ENCODE measurements at places on chromosomes 7 and 10. TPM values are rescaled to one million over a fixed set of nuclear protein-coding genes. Genes with fewer than 3 reads are reported as not detected.
A peak's percentile ranks its signal among the peaks of the same experiment; 100 is the strongest.

DNA sequence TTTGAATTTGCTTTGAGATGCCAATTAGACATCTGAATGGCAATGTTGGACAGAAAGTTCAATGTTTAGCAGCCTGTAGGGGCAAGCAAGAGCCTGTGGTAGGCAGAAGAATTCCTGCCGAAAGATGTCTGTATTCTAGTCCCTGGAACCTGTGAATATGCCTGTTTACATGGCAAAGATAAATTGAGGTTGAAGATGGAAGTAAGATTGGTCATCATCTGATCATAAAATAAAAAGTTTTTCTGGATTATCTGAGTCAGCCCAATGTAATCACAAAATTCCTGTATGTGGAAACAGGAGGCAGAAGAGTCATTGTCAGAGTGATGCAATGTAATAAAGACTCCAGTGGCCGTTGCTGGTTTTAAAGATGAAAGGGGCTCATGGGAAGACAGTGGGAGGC, 430.5 kb downstream of the MDFIC start:
- no peak for DNase-seq
- H3K27me3 ChIP-seq: no peaks in the 10 kb centered on the region
- H3K4me1 ChIP-seq: no peaks in the 10 kb centered on the region
- no peaks in the 10 kb centered on the region for H3K36me3 ChIP-seq

DNA sequence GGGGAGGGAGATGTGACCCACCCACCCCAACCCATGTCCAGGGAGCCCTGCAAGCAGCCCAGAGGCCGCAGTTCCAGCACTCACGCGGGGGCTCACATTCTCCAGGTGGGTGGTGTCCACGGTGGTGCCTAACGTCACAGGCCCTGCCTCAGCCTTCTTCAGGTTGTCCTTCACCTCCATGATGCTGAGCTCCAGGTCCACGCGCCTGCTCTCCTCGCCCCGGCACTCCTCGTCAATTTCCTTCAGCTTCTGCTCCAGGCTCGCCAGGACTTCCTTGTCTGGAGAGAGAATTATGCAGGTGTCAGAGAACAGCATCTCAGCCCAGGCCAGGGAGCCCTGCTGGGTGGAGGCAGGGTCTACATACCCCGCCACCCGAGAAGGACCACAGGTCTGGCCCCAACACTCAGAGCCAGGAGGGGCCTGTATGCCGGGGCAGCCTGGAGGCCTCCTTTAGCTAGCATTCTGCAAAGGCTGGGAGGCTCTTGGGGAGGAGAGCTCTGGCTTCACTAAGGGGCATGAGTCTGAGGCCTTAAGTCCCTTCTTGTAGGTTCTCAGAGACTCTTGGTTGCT, 58.2 kb downstream of the VWA2 start:
- no peak overlapping the region for H3K4me3 ChIP-seq
- no peaks in the 10 kb centered on the region for H3K27me3 ChIP-seq
- DNase-seq: no peak
- peaks cover 28% of the 10 kb centered on the region for H3K36me3 ChIP-seq
- H3K27ac ChIP-seq: no peak overlapping the region
- H3K4me1 ChIP-seq: no peaks in the 10 kb centered on the region

Gene ADAM12
- 1.2 TPM for total RNA-seq

DNA sequence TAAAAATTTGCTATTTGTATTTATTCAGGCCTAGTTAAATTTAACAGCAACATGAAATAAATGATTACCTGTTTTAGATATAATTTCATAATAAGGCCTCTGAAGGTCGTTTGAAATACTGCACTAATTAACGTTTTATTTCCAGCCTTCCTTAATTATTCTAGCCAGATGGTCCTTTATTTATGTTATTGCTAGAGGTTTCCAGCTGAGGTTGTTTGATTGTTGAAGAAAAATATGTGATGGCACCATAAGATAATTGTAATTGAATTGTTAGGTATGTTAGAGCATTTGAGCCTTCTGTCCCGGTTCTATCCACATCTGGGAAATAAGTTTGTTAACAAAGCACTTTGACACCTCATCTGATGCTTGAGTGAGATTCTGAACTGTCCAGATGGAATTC, 556.1 kb downstream of the ATRNL1 start:
- no peaks in the 10 kb centered on the region for H3K36me3 ChIP-seq
- H3K27ac ChIP-seq: no peak overlapping the region
- H3K4me1 ChIP-seq: no peaks in the 10 kb centered on the region
- H3K4me3 ChIP-seq: no peak overlapping the region

Gene FEZF1
- total RNA-seq: not detected

GRCh38 chr10:99375426-99375825, 46.3 kb downstream of the CNNM1 start:
- H3K4me1 ChIP-seq: no peaks in the 10 kb centered on the region
- no peak overlapping the region for H3K4me3 ChIP-seq
- no peaks in the 10 kb centered on the region for H3K36me3 ChIP-seq
- H3K27me3 ChIP-seq: no peaks in the 10 kb centered on the region
- no peak for DNase-seq
- no peak overlapping the region for H3K27ac ChIP-seq

- H3K4me1 ChIP-seq: no peaks in the 10 kb centered on the region
- no peaks in the 10 kb centered on the region for H3K27me3 ChIP-seq
- DNase-seq: no peak
- H3K36me3 ChIP-seq: no peaks in the 10 kb centered on the region
- H3K4me3 ChIP-seq: no peak overlapping the region
- no peak overlapping the region for H3K27ac ChIP-seq
Observed at GRCh38 chr7:127021019-127021738, 231.6 kb downstream of the GRM8 start.

GRCh38 chr10:119725517-119725827, 378 bp upstream of the INPP5F start:
- H3K4me3 ChIP-seq: peak overlapping the region; percentile 73
- peak overlapping the region; percentile 97 for H3K27ac ChIP-seq
- peaks cover 27% of the 10 kb centered on the region for H3K4me1 ChIP-seq
- DNase-seq: no peak
- H3K36me3 ChIP-seq: no peaks in the 10 kb centered on the region

DNA sequence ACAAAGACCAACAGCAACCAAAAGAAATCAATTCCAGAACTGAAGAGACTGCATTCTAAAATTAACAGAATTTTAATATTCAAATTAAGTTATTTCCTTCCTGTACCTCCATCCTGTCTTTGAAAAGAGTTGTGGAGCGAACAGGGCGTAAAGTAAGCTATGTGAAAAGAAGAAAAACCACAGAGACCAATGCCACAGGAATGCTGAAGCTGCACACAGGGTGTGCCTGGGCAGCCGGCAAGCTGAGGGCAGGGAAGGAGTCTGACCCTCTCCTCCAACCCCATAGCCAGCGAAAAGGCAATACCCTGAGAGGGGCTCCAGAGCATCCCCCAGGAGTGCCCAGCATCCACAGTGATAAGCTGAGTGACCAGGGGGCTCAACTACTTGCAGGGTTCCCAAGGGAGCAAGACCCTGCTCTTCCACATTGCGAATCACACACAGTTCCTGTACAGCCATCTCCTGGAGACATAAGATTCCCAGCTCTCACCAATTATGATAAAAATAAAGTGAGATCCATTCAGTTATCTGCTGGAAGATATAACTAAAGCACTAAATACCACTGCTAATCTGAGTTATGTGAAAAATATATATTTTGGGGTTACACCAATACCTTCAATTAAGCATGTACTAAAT, 93.8 kb downstream of the PARD3 start:
- H3K27me3 ChIP-seq: no peaks in the 10 kb centered on the region
- no peak overlapping the region for H3K27ac ChIP-seq
- no peaks in the 10 kb centered on the region for H3K4me1 ChIP-seq

DNA sequence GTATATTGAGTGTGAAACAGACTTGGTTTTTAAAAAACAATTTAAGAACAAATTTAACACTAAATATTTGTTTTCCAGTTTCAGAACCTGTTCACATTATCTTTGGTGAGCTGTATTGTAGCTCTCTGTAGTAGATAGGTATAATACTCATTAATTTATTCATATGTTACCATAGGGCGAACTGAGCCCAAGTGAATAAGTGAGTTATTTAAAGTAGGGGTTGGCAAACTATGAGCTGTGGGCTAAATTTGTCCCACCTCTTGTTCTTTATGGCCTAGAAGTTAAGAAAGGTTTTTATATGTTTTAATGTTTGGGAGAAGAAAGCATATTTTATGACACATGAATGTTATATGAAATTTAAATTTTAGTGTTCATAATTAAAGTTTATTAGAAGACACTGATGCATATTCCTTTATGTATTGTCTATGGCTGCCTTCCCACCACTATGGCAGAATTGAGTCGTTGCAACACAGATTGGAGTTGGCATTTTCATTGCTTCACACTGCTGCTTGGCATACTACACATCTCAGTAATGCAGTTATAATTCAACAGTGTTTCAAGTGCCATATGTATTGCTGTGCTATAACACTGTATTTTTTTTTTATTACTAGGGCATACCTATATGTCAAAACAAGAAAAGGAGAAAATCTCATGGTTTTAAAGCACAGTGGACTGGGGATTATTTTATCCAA, 146.5 kb downstream of the ADK start:
- DNase-seq: no peak
- H3K27me3 ChIP-seq: no peaks in the 10 kb centered on the region
- no peak overlapping the region for H3K27ac ChIP-seq
- no peak overlapping the region for H3K4me3 ChIP-seq
- no peaks in the 10 kb centered on the region for H3K36me3 ChIP-seq
- peaks cover 15% of the 10 kb centered on the region for H3K4me1 ChIP-seq

GRCh38 chr7:89332026-89332425, 536.5 kb upstream of the TEX47 start:
- H3K27ac ChIP-seq: no peak overlapping the region
- no peaks in the 10 kb centered on the region for H3K4me1 ChIP-seq
- no peaks in the 10 kb centered on the region for H3K27me3 ChIP-seq
- no peaks in the 10 kb centered on the region for H3K36me3 ChIP-seq
- DNase-seq: no peak
